Endodermal cell (in vitro differentiated cells): ENCODE measurements at places on chromosomes 4 and X.

GRCh38 chr4:23364167-23364566, 525.7 kb downstream of the PPARGC1A start:
- DNase-seq: no peak

DNA sequence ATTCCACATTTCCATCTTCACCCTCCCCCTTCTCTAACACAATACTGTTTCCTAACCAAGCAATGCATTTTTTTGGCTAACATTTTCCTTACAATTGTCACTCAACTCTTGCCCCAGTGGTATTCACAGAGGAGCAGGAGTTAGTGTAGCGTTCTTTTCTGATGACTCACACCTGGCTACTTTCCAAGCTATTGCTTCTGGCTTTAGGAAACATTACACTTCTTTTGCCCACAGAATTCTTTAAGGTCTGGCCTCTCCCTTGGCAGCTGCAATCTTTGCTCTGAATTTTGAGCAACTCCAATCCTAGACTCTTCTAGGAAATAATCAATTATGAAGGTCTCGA, 27.5 kb upstream of the PDGFC start:
- peak; percentile 62 for DNase-seq

GRCh38 chr4:38166082-38166481, 205.9 kb downstream of the PTTG2 start:
- DNase-seq: peak; percentile 61

DNA sequence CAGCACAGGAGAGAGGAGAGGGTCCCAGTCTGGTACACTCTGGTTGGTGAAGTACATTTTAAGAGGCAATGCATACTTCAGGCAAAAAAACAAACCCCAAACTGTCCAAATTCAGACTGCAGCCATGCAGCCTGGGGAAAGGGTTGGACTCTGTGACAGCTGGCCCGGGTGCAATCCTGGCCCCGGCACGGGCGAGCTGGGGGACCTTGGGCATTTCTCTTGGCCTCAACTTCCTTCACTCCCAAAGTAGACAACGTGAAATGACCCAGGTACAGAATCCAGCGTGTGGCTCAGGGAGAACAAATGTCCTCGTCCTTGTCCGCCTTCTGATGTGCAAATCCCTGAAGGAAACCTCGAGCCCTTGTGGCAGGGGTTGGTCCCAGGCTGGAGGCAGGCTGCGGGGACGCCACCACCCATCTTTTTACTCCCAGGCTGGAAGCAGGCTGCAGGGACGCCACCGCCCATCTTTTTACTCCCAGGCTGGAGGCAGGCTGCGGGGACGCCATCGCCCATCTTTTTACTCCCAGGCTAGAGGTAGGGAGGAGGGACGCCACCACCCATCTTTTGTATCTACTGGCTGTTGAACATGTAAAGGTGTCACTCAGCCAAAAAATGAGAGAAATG, 62.3 kb downstream of the ACOX3 start:
- no peak for DNase-seq

DNA sequence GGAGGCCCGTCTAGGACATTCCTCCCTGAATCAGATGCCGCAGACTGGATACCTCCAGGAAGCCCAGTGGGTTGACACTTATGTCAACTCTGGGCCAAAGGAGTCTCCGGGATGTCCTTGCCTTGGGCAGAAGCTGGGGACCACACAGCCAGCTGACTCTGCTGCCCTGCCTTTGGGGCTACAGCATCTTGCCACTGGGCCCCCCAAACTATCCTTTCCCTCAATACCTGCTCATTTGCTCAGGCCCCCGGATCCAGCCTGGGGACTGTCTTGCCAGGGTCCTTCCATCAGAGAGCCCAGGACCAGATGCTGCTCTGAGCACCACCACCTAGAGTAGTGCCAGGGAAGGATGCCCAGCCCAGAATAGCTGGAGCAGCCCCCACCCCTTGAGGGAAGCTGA, 19.0 kb downstream of the RAB33A start:
- DNase-seq: no peak

- DNase-seq: no peak
Measured at GRCh38 chr4:42453612-42454011, 56.3 kb downstream of the SHISA3 start.

DNA sequence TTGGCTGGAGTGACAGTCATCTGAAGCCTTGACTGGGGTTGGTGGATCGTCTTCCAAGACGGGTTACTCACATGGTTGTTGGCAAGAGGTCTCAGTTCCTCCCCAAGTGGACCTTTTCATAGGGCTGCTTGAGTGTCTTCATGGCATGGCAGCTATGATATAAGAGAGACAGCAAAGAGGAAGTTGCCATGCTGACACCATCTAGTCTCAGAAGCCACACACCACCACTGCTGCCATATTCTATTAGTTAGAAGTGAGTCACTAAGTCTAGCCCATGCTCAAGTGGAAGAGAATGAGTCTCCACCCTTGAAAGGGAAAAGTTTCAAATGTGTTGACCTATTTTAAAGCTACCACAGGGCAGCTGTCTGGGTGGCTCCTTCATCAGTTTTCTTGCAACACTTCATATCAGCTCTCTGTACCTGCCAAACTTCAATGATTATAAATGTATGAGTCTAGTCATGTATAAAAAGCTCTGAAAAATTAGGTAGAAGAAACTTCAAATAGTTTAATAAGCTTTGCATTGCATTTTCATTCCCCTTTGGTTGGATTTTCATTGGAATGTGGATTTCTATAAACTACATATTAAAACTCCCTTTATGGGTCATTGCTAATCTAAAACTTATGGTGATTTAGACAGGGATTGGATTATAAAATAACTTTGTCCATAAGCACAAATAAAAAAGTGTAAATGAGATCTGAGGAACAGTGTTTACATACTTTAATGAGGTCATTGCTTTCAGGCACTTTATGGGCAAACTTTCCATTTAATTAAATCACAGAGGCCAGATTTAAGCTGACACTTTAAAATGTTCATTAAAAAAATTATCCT, 68.0 kb upstream of the ATXN3L start:
- no peak for DNase-seq

GRCh38 chr4:137425281-137425680, 107.0 kb downstream of the PCDH18 start:
- no peak for DNase-seq

GRCh38 chr4:74449571-74450297, 4.8 kb downstream of the AREG start:
- no peak for DNase-seq

GRCh38 chrX:132741689-132742088, 216.7 kb downstream of the HS6ST2 start:
- no peak for DNase-seq

DNA sequence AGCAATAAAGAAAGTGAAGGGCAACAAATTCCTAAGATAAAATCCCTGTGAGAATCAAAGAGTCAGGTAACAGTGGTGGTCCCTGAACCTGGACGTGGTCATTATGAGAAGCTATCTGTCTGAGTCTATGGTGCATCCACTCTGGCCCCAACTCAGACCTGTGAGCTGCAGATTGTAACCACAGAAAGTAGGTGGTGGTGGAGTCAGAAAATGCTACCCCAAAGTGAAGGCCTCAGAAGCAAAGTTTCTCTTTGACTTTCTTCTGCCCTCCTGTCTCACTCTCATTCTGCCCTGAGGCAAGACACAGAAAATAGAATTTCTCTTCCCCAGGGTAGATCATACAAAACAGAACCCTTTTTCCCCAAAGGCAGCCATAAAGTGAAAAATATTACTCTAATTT, 84.1 kb upstream of the NEIL3 start:
- DNase-seq: no peak

DNA sequence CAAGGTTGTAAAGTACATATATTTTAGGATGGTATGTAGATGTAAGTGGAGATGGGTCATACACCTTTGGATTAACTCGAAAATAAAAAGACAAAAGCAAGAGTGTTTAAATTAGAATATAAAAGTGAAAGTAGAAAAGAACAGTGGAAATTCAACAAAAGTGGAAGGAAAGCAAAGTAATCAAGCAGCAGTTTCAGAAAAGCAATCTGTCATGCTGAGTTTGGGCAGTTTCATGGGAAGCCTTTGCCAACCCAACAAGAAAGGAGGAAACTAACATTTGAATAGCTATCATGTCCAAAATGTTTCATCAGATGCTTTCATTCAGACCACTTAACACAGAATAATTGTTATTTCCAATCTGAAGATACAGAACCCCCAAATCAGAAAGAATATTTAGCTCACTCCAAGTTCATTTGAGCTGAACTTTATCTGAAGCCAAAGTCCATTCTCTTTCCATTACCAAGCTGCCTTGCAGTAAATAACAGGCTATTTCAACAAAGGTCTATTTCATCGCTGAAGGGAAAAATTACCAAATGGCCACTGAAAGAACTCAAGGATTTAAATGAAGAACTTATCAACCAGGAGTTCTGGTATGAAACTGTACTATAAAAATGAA, 1.8 kb upstream of the EXOSC9 start:
- DNase-seq: no peak

DNA sequence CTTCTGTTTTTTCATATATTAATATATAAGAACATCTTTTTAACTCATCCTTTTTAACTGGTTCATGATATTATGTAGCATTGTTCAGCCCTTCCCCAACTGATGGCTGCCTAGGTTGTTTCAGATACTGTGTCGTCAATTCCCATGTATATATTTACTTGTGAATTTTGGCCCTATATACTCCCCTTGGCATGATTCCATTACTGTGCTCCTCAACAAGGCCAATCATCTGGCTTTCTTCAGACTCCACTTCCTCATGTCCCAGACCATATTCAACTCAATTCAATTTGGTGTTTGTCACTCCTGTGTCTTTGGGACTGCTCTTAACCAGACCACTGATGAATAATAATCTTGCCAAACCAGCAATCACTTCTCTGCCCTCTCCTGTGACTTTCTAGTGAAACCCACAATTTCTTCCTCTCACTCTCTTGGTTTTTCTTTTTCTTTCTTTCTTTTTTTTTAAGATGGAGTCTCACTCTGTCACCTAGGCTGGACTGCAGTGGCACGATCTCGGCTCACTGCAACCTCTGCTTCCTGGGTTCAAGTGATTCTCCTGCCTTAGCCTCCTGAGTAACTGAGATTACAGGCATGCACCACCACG, 2.7 kb upstream of the WDR45 start:
- DNase-seq: no peak

- no peak for DNase-seq
Measured at GRCh38 chrX:120144178-120144844, 14.1 kb upstream of the RHOXF2 start.

DNA sequence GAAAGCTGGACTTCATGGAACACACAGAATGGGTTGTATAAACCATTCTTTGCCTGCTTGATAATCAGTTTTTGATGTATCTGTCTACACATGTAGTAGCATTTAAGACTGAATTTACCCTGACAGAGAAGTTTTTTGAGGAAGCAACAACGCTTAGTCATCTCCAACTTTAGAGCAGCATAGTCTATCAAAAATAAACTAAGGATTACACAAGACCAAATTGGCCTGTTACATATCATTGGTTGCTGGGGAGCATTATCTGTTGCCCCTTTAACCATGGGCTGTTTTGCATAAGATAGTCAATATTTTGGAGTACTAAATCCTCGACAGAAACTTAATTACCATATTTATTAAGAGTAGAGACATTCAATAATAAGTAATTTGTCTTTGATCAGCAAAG, 347.4 kb downstream of the FAM47B start:
- DNase-seq: no peak

DNA sequence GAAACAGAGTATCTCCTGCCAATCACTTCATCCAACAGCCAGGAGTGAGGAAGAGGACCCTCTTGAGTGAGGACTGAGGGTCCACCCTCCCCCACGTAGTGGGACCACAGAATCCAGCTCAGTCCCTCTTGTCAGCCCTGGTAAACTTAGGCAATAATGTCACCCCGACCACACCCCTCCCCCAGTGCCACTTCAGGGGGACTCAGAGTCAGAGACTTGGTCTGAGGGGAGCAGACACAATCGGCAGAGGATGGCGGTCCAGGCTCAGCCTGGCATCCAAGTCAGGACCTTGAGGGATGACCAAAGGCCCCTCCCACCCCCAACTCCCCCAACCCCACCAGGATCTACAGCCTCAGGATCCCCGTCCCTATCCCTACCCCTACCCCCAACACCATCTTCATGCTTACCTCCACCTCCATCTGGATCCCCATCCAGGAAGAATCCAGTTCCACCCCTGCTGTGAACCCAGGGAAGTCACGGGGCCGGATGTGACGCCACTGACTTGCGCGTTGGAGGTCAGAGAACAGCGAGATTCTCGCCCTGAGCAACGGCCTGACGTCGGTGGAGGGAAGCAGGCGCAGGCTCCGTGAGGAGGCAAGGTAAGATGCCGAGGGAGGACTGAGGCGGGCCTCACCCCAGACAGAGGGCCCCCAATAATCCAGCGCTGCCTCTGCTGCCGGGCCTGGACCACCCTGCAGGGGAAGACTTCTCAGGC, at the start of the genes CSAG1 and MAGEA12:
TSS of gene CSAG1 (minus strand) at position 461 of the 715 bp plus-strand sequence. CDS start 1,261 bp downstream, outside the sequence.
TSS of gene MAGEA12 (plus strand) at position 497 of the 715 bp plus-strand sequence. CDS start 2,405 bp downstream, outside the sequence.
- no peak for DNase-seq
